ENCODE measurements at places on chromosomes 3 and 15.

- DNase-seq, result no peak
These were observed 13.9 kb upstream of the PRICKLE2 start for GRCh38 chr3:64238971-64239667.

DNA sequence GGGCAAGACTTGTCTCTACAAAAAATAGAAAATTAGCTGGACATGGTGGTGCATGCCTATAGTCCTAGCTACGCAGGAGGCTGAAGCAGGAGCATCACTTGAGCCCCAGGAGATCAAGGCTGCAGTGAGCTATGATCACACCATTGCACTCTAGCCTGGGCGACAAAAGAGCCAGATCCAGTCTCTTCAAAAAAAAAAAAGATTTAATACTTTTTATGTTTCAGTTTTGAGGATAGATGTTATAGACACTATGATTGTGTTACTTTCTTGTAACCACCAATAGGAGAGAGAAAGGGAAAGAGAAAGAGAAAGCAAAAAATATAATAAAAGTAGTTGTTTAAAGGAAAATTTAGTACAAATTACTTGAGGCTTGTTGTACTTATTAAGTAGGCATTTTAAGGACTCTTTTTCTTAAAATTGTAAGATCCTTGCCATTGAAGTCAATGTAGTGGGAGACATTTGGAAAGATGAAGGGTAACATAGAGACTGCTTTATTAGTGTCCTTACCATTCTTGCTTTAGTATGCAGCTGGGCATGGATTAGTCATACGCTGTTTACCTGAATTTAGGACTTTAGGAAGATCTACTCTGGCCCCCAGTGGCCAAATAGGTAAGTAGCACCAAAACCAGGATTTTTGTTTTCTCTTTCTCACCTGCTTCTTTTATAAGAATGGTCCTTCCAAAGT lies 35.1 kb upstream of the ZDHHC23 start:
- DNase-seq, result peak; percentile 68

DNA sequence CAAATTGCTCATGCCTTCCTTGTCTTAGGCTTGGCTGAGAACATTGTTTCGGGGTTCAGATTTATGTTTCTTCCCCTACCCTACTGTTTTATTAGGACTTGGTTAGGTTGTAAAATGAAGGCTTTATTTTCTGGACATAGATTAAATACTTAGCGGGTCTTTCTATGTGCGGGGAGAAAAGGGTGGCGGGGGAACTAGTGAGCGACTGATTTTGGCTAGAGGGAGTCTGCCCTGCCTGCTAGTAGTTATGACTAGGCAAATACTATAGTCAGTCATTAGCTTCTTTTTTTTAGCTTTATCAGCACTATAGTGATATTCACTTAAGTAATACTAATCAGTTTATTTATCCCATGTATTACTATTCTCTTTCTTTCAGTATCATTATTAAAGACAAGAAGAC lies 3.6 kb downstream of the CADM2 start:
- no peak for DNase-seq

DNA sequence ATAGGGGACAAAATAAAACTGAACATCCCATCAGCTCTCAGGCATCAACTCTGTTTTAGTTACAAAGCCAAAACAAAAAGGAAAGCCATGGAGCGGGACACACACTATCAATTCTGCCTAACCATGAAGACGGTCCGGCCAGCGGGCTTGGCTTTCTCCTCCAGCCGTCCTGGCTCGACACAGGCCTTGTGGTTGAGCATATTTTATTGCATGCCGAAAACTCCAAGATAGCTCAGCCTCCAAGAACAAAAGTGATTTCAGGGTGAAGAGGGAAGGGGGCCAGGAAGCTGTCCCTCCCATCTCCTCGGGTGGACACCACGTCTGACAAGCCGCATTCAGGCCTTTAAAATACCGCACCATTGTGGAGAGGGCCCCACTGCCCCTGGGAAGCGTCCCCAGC lies 31.2 kb downstream of the WNT5A start:
- no peak for DNase-seq

GRCh38 chr3:88267847-88268246 lies 118.1 kb downstream of the C3orf38 start:
- no peak for DNase-seq

DNA sequence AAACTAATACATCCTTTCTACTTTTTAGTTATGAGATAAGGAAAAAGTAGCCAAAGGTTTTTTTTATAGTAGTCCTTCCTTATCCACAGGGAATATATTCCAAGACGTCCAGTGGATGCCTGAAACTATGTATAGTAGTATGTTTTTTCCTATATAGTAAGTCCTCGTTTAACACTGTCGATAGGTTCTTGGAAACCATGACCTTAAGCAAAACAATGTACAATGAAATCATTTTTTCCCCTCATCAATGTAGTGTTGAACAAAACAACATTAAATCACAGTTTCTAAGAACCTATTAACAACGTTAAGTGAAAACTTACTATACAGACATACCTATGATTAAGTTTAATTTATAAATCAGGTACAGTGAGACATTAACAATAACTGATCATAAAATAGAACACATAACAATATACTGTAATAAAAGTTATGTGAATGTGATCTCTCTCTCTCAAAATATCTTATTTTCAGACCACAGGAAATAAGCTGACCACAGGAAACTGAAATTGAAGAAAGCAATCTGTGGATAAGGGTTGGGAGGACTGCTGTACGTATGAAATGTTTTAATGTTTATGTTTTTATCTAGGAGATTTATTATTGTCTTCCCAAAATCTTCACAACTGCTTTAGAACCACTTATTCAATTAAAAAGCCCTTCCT lies 20.6 kb downstream of the COPS2 start:
- DNase-seq, result no peak

DNA sequence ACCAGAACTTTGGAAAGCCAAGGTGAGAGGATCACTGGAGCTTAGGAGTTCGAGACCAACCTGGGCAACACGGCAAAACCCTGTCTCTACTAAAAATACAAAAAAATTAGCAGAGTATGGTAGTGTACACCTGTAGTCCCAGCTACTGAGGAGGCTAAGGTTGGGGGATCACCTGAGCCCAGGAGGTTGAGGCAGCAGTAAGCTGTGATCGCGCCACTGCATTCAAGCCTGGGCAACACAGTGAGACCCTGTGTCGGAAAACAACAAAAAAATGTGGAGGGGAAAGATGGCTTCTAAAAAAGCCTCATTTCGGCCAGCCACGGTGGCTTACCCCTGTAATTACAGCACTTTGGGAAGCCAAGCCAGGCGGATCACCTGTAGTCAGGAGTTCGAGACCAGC lies 54.5 kb downstream of the SETD2 start:
- no peak for DNase-seq

DNA sequence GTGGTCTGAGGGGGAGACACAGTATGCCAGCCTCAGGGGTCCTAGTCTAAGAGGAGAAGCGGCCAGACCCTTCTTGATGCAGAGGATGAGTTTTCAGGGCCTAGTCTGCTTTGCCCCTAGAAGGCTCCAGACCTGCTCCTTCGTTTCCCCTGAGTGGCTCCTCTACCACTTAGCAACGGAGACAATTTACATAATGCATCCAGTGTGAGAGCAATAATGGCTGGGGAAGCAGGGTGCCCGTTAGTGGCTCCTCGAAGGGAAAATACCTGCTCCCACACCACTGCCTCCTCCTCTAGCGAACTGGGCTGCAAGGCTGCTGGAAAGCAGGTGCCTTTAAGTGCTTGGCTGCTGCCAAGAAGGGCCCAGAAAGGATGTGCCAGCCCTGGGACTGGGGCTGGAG lies 38.9 kb downstream of the CACNA2D2 start:
- DNase-seq, result no peak

GRCh38 chr3:114674036-114674435 lies 380.2 kb downstream of the TIGIT start:
- DNase-seq, result no peak

DNA sequence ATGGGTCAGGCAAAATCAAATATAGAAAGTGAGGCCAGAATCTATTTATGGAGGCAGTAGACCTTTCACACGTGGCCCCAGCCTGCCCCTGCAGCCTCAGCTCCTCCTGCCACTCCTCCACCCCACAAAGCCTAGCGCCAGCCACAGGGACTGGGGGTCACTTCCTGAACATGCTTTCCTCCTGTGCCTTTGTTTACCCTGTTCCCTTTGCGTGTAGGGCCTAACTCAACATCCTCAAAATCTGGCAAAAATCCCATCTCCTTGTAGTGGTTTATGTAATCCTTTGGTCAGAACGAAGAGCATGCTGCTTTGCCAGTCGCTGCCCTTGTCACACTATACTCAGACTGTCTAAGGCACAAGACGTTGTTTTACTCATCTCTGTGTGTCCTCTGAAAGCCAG lies 39.6 kb downstream of the KBTBD12 start:
- DNase-seq, result no peak

GRCh38 chr15:53448232-53449015 lies 311.0 kb downstream of the WDR72 start:
- no peak for DNase-seq

GRCh38 chr3:50519471-50520089 lies 16.1 kb upstream of the CACNA2D2 start:
- peak; percentile 60 for DNase-seq

DNA sequence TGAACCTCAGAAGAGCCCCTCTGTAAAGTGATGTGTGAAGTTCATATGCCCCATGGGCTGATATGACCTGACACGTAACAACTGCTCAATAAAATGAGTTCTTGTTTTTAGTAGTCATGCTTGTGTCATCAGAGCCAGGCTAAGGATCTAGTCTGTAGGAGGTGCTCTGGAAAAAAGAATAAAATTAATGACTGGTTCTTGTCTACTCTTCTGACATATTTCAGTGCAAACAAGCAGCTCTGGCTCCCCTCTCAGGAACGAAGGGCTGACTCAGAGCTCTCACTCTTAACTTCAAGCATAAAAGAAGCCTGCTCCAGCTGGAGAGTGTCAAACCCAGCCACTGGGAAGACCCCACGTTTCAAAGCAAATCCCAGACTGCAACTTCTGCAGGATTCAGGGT lies 77.0 kb downstream of the LRIG1 start:
- DNase-seq, result no peak

DNA sequence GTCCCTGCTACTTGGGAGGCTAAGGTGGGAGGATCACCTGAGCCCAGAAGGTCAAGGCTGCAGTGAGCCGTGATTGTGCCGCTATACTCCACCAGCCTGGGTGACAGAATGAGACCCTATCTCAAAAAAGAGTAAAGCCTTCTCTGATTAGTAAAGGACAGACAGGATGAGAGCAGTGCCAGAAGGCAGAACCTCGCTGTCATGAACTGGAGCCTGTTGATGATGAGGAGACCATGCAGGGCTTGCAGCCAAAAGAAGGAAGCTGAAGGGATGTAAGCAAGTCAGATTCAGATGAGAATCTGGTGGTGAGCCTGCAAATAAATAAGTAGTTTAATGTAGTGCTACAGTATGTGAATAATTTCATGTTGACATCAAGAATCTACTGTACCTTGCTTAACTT lies 52.8 kb downstream of the USP50 start:
- DNase-seq, result no peak

GRCh38 chr3:159988617-159989271 lies at the start of gene IL12A:
TSS of gene IL12A (plus strand) at chr3:159988835.
- DNase-seq, result peak; percentile 52

- no peak for DNase-seq
These were observed 8.4 kb downstream of the CSK start for GRCh38 chr15:74790080-74790916.

DNA sequence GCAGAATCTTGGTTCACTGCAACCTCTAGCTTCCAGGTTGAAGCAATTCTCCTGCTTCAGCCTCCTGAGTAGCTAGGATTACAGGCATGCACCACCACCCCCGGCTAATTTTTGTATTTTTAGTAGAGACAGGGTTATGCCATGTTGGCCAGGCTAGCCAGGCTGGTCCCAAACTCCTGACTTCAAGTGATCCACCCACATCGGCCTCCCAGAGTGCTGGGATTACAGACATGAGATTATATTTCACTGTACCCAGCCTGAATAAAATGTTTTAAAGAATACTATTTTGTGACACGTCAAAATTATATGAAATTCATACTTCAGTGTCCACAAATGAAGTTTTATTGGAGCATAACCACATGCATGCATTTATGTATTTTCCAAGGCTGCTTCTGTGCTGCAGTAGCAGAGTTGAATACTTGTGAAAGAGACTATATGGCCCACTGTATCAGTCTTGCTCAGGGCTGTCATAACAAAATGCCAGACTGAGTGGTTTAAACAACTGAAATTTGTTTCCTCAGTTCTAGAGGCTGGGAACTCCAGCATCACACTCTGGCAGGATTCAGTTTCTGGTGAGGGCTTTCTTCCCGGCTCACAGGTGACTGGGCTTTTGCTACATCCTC lies 77.2 kb downstream of the PRTG start:
- DNase-seq, result no peak
